NCI-H2081 treated with DMSO at 0.1 percent for 48 hours (cell line): ENCODE measurements at places on chromosomes 4 and X.

DNA sequence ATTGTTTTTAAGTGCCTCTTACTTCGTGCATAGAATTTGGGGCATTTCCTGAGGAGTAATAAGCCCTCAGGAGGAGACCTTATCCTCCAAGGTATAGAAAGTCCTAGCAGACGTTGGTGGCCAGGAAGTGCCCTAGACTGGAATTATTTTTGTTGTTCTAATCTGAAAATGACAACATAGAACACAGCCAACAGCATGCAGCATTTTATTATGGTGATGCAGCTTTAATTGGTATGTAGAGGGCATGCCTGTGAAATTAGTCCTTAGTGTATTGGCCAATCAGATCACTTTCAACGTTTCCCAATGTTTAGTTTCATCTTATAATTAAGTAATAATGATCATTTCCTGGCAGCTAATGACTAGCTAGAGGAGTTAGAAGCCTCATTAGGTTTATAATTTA is 199.2 kb downstream of the SHROOM3 start:
- DNase-seq, result no peak

DNA sequence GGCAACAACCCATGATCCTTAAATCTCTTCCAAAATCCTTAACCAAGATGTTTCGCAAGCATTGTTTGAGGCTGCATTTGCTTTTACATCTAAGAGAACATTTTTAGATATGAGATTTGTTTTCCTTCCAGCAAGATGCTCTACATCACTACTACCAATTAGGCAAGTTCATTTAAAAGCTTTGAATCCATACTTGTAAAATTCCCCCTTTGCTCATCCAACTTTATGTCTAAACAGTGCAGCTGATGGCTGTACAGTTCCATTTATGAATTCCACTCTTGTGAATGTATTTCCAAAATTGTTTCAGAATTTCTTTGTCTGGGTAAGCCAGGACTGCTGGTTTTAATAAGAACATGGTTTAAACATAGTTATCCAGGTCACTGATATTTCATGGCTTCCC is 31.5 kb downstream of the RAI2 start:
- DNase-seq, result no peak

DNA sequence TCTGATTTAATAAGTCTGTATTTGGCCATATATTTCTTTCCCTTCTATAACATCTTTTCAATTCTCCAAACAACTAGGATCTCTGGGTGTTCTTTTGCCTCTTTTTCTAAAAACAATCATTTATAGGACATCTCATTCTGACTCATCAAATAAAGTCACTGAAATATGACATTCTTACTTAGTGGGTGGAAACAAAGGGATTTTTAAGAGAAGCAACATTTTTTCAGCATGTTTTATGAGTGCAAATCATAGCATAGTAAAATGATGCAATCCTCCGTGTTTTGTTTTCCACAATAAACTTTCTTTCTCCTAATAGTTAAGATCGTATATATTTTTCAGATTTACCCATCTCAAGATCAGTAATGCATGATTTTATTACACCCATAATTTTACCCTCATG is 179.8 kb downstream of the SPCS3 start:
- no peak for DNase-seq

DNA sequence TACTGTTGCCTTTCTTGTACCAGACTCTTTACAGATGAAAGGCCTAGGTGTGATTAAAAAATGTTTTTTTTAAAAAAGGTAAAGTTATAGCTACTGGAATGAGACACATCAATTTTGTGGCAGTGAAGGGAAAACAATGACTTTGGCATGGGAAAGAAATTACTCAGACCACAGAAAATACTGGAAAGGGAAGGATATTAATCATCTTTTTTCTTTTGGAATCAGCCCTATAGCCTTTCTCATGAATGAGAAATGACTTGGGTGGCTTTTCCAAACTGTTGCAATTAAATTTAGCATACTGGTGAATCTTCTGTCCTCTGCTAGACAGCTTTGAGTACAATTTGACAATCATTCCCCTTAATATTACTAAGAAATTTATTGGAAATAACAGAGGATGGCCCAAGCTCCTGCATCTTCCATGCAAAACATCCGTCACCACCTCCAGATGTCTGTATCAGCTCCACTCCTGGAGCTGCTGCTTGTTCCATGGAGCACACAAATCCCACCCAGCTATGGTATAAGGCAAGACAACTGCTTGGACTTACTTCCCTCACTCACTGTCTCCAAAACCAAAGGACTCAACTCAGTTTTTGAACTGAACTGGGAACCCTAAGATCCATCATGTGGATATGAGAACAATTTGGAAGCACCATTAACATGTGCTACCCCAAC is 97.6 kb upstream of the ARSJ start:
- no peak for DNase-seq
